ENCODE measurements at places on chromosomes 7 and 10. TPM values are rescaled to one million over a fixed set of nuclear protein-coding genes. Genes with fewer than 3 reads are reported as not detected.

WIPF3 gene
- 4.0 TPM for total RNA-seq

NUDT13 gene
- total RNA-seq, result 4.6 TPM

AKR1C8 gene
- total RNA-seq, result not detected

MGMT gene
- total RNA-seq, result 13.4 TPM

Data from neural crest cell (in vitro differentiated cells).